Panc1 (cell line): ENCODE measurements at places on chromosomes 6 and 20. TPM values are rescaled to one million over a fixed set of nuclear protein-coding genes. Genes with fewer than 3 reads are reported as not detected.
A peak's percentile ranks its signal among the peaks of the same experiment; 100 is the strongest.

DNA sequence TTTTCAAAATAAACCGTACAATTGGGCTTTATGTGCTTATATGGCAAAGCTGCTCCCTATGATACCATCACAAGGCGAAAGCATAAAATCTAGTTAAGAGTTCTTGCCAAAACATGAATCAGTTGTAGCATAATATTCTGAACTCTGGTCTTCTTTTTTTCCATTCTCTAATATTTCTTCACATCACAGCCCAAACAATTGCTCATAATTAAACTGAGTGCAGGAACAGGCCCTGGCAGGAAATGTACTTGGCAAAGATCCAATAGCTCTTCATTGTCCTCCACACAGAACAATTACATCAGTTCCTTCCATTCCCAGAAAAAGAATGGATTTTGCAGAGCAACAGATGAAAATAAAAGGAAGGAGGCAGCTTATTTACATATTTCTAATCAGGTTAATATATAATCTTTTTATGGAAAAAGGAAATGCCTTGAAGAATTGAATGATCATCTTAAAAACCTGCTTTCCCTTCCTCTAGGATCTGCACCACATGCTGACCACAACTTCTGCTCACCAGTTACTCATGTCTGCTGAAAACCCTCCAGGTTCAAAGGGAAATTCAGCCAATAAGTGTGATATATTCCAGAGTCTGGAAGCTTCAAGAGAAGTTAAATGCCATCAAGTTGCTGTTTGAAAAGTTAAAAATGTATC, 123.3 kb upstream of the COL21A1 start:
- H3K4me3 ChIP-seq = no peak overlapping the region
- H3K4me1 ChIP-seq = peaks cover 7% of the 10 kb centered on the region; the same call in 1 of the 2 replicates
- no peak overlapping the region for H3K27ac ChIP-seq
- peak; percentile 30 for DNase-seq

DNA sequence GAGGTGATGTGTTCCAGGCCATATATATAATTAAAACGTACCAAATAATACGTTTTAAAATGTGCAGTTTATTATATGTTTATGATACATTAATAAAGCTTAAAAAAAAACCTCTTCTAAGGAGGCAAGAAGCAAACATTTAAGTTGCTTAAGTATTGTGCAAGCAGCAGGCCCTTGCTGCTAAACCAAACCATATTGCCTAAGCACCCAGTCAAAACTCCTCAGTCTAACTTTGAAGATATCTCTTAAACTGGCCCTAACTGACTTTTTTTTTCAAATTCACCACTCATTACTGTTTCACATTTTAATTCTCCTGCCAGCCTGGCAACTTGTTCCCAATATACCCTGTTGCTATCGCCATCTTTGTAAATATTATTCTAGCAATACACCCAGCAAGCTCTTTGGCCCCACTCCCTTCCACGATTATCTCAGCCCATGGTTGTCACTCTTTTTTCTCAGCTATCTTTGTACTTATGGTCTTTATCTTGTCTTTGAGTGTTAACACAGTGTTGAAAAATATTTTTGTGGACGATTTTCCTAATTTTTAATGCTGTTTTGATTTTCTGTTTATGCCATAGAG, 60.9 kb downstream of the C6orf58 start:
- no peaks in the 10 kb centered on the region for H3K36me3 ChIP-seq
- H3K27ac ChIP-seq = no peak overlapping the region
- no peaks in the 10 kb centered on the region for H3K4me1 ChIP-seq
- no peak overlapping the region for H3K4me3 ChIP-seq
- peaks cover 2% of the 10 kb centered on the region; the same call in 1 of the 2 replicates for H3K27me3 ChIP-seq

- no peaks in the 10 kb centered on the region for H3K36me3 ChIP-seq
- H3K4me1 ChIP-seq = no peaks in the 10 kb centered on the region
- no peak overlapping the region for H3K4me3 ChIP-seq
- DNase-seq = no peak
Observed at GRCh38 chr6:125434760-125435159, 133.0 kb upstream of the HDDC2 start.

Gene TMEM63B
- 54.1 TPM for total RNA-seq

- H3K27ac ChIP-seq = no peak overlapping the region
- no peaks in the 10 kb centered on the region for H3K36me3 ChIP-seq
- no peaks in the 10 kb centered on the region for H3K4me1 ChIP-seq
- DNase-seq = no peak
- 0 out of 2 replicates have a peak, but pooled peaks cover 5% of the 10 kb centered on the region for H3K27me3 ChIP-seq
Observed at GRCh38 chr20:59645271-59645670, 40.9 kb downstream of the PHACTR3 start.

DNA sequence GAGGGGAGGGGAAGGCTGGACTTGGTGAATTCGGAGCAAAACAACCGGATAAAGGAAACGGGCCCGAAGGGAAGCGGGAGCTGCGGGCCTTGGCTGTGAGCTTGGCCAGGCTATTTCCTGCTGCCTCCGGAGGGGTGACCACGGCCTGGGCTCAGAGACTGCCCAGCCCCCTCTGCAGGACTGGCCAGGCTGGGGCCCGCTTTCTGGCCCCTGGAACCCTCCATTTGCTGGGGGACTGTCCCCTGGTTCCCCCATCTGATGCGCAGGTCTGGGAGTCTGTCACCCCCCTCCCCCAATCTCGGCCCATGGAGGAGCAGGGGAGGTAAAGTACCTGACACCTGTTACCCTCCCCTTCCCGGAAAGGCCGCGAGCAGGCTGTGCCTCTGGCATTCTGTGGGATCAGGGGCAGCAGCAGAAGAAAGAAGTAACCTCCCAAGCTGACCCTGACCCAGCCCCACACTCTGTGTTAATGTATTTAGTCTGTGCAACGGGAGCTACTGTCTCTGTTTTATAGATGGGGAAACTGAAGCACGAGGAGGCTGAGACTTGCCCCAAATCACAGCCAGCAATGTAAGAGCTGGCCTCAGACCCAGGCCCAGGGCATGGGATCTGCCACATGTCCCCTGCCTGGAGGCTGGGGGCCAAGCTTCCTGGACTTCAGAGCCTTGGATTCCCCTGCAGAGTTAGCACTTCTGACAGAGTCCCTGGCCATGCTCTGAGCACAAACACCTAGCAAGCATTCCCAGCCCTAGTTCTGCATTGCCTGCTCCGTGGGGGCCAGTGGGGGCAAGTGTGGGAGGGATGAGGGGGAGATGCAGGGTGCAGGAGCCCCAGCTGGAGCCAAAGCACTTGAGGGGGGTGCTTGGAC, 3.5 kb downstream of the C20orf204 start:
- H3K4me1 ChIP-seq = peaks cover 39% of the 10 kb centered on the region
- H3K27me3 ChIP-seq = no peaks in the 10 kb centered on the region
- no peak for DNase-seq
- H3K4me3 ChIP-seq = peak overlapping the region; percentile 58
- 0 out of 2 replicates have a peak, but pooled peaks cover 2% of the 10 kb centered on the region for H3K36me3 ChIP-seq

Gene GLP1R
- total RNA-seq = not detected
